ENCODE measurements at places on chromosomes 5 and 9.

DNA sequence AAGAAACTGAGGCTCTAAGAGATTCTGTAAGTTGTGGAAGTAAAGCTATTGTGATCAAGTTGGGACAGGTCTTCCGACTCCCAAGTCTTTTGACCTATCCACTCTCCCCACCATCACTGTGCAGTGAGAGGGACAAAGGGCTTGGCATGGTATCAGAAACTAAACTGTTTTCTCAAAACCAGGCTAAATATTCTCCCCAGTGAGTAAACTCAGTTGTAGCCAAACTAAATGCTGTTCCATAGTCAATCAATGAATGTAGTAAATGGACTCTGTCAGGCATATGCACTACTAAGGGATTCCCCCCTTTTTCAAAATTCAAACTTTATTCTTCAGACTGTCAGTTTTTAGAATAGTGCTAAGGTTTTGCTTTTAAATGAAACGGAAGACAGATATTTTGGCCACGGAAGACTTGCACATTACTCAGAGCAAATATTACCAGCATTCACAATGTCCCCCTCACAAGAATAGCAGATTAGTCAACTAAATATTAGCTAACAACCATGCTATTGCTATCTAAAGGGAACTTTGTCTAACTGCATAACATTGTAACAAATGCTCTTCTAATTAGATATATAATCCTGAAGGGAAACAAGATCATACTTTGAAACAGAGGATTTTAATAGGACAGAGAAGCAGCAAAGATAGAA lies 7.1 kb downstream of the PRKAA1 start:
- DNase-seq: no peak

DNA sequence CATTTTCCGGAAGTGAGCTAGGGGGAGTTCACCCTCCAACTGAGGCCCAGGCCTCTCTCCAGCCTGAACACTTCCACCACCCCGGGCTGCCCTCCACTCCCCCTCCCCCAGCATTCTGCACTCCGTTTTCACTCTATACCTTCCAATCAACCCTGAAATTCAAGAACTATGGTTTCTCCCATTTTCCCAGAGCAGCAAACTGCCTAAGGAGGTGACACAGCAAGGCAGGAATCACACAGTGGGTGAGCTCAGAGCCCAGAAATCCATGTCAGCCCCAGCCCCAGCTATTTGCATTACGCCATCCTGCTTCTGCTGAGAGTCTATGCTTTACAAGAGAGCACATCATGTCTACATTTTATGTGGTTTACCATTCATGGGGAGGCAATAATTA lies 11.9 kb downstream of the MSX2 start:
- DNase-seq: no peak

GRCh38 chr5:60960591-60960990 lies 15.6 kb downstream of the NDUFAF2 start:
- no peak for DNase-seq

DNA sequence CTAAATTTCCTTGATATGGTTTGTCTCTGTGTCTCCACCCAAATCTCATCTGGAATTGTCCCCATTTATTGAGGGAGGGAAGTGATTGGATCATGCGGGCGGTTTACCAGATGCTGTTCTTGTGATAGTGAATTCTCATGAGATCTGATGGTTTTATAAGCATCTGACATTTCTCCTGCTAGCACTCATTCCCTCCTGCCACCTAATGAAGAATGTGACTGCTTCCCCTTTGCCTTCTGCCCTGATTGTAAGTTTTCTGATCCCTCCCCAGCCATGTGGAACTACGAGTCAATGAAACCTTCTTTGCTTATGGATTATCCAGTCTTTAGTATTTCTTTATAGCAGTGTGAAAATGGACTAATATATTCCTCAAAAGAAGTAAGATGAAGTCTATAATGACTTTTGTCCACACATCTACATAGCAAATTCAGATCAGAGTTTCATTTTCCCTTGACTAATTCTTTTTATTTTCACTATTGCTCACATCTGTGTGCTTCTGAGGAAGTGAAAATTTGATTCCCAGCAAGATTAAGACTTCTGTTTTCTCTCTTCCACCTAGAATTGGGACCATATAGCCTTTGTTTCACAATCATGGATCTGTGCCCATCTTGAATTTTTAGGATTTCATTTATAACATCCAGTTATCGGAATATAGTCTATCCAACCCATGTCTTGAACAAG lies 393.5 kb downstream of the DMAC1 start:
- no peak for DNase-seq

GRCh38 chr9:123356851-123357742 lies 1.1 kb downstream of the CRB2 start:
- DNase-seq: no peak

DNA sequence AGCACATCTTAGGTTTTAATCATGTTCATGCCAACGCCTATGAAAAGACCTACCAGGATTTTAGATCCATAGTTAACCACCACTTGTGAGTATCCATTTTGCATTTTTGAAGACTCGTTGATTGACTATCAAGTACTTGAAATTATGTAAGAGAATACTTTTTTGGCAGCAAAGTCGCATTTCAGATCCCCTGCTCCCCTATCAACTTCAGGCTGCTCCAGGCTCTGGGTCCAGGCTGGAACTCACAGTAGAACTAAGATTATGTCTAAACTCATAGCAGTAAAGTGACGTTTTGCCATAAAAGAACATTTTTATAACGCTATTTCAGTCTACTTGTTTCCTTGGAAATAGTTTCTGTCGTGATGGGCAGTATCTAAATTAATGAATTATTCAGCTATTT lies 267.7 kb downstream of the FANCC start:
- DNase-seq: no peak

GRCh38 chr9:133683586-133684120 lies 47.5 kb downstream of the DBH start:
- no peak for DNase-seq

DNA sequence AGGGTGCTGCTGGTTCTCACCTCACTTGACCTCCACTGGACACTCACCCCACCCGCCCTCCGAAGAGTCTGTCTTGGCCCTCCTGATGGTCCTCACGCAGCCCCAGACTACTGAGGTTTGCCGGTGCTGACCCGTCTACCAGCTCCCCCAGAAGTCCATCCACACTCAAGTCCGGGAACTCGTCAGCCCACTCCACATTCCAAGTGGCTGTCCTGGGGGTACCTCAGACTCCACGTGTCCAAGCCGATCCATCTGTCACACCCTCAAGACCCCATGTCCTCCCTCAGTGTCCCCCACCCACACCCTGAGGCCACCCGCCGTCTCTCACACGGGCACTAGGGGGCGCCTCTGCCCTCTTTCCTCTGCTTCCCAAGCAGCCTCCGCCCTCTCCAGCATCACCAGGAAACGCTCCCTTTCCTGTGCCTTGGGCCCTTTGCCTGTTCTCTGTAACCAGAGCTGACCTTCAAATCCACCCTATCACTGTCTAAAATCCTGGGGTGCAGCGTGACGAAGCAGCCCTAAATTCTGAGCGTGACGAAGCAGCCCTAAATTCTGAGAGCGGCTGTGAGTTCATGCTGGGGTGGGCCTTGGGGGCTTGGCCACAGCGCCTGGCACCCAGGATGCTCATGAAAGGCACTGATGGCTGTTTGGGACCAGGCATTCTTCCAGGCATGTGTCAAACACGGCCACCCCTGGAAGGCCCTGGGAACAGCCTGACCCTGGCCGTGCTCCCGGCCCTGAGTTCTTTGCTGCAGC lies 95.7 kb downstream of the KCNT1 start:
- no peak for DNase-seq

DNA sequence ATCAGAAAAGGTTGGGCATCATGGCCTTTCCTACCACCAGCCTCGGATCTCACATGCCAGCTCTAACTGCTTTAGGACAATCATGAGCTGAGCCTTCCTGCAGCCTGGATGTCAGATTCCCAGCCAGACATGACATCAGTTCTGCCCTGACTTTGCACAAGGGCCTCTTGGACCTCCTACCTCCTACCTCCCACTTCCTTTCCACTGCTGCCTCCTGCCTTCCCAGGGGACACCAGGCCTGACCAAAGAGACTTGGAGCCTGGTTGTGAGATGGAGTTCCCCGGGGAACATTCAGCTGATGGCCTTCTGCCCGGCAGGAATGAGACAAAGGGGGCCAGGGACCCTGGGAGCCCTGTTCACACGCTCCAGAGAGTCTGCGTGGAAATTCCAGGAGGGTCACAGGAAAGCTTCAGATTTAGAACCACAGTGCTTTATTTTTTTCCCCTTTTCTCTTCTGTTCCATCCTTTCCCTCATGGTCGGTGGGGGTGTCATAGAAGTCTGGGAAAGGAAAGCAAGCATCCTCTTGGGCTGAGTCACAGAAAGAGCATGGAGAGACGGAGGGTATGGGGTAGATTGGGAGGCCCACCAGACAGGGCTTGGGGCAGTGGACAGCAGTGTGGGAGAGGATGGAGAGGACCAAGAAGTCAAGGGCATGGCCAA lies 35.4 kb upstream of the IL17B start:
- no peak for DNase-seq

DNA sequence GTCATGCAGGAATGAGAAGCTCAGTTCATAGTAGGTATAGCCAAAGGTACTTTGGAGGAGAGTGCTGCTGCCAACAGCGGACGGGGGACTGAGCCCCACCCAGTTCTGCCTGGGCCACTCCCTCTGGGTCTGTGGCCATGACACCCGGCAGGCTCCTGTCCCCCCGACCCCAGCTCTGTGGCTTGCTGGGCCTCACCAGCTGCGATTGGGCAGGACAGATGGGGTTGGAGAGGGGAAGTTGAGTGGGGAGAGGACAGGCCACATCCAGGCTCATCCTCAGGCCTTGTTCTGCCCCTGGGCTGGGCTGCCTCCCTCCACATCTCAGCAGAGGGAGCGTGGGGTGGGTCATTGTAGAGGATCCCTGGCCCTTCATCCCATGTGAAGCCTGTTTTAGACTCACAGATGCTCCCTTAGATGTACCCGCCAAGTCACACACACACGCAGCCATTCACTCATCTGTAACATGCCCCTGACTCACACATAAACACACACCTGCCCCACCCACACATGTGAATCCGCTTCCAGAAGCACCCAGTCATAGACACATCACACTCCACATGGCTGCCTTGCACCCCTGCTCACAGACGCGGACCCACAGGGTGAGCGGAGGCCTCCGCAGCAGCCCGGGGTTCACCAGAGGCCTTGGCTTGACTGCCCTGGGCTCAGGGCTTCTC lies 48.8 kb downstream of the NTNG2 start:
- no peak for DNase-seq

- DNase-seq: no peak
These were observed 145.1 kb downstream of the MARCHF11 start for GRCh38 chr5:16034319-16035001.

DNA sequence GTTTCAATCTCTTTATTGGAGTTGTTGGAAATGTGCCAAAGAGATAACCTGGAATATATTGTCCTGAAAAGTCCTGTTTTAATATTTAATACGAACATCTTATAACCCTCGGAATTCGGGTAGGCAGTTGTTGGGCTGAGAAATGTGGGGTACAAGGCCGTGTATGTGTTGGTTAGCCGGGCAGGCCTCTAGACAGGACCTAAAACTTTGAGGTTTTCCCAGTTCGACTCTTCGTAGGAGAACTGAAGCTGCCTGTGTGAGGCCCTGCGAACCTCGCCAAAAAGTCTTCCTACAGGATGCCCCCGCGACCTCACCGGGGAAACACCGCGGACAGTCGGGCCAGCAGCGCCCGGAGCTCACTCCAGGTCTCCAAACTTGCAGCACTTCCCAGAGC lies 583 bp upstream of the TJP2 start:
- DNase-seq: no peak

GRCh38 chr5:60522292-60522905 lies 177.6 kb downstream of the DEPDC1B start:
- DNase-seq: no peak

GRCh38 chr5:138024117-138024516 lies 8.8 kb downstream of the FAM13B start:
- no peak for DNase-seq

- peak; percentile 32 for DNase-seq
These were observed 57.3 kb downstream of the GADD45G start for GRCh38 chr9:89661956-89662717.

DNA sequence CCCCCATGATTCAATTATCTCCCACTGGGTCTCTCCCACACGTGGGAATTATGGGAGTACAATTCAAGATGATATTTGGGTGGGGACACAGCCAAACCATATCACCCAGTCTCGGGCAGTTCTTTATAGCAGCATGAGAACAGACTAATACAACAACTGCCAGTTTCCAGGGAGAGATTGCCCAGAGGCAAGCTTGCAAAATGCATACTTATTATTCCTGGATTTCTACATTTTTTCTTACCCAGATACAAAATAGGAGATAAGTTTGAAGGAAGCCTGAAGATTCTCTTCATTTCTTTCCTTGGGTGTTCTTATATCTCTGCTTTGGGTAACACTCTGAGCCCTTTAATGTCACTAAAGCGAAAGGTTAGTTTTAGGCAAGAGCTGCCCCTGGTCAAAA lies 691.2 kb downstream of the TAF11L14 start:
- DNase-seq: no peak

DNA sequence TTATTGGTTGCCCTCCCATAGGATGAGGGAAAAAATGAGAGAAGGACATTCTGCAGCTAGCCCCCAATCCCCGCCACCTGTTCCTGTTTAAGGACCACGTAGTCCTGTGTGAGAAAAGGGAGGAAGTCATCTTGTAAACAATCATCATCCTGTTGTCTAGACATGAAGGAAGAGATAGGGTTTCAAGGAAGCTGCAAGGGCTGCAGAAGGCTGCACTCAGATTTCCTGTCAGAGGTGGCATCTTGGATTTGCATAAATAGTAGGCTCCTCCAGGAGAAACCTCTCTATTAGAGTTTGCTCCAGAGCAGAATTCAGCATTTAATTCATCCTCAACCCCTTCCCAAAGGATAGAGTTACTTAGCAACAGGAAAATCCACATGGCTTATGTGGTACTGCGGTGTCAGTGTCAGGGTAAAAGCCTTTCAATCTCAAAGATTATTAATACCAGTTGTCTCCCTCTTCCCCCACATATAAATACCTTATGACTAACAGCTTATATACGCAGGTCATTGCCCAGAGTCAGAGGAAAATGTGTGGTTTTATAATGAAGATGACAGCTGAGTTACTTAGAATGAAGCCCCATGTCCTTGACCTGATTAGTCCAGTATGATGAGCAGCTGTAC lies 4.6 kb upstream of the DNAJC18 start:
- DNase-seq: no peak

- no peak for DNase-seq
These were observed 47.8 kb downstream of the ANXA2R start for GRCh38 chr5:42992088-42992879.

- DNase-seq: no peak
These were observed 13.5 kb downstream of the NREP start for GRCh38 chr5:111743512-111743911.

- DNase-seq: no peak
These were observed 18.1 kb downstream of the C1QTNF2 start for GRCh38 chr5:160352308-160352707.

DNA sequence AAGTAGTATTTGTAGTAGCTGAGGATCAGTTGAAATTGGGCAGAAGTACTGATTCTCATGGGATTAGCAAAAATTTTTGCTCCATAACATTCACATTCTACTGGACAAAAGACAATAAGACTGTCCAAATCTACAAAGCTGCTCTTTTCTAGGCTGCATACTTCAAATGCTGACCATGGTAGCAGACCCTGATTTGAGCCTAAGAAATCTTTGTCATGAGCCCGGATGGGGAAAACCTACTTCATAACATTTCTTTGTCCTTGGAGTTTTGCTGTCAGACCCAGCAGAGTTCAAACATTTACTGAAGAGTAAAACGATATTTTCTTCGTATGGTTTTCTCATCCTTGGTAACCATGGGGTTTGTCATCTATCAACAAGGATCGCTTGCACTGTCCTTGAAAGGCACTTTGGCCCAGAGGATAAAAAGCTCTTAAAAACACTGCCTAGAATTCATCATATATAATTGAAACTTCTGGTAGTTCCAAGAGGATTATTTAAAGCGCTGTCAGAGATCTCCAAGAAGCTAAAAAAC lies 216.9 kb downstream of the CAVIN4 start:
- DNase-seq: no peak

Data from NCI-H1930 (cell line).